ENCODE measurements at places on chromosomes 3 and 15.

DNA sequence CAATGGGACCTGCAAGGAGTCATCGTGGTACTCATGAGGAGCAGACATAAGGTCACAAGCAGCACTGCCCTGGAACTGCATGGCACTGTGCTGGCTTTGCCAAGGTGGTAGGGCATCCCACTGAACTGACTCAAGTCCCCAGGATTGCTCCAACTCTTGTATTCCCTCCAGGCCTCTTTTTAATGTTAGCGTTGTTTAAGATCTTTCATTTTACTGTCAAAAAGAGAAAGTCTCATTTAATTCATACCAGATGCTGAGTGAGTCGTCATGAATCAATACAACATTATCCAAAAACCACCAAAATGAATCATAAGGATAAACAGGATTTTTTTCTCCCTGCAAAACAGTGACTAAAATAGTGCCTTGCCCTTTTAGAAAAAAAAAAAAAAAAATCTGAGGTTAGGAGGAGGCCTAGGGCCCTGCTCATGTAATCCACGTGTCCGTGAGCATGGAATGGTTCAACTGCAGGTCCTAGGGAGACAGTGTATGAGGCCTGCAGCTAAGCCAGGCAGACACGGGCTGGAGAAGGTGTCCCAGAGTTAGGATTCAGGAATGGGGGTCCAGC lies 36.7 kb upstream of the BLM start:
- peak; percentile 94 for DNase-seq

DNA sequence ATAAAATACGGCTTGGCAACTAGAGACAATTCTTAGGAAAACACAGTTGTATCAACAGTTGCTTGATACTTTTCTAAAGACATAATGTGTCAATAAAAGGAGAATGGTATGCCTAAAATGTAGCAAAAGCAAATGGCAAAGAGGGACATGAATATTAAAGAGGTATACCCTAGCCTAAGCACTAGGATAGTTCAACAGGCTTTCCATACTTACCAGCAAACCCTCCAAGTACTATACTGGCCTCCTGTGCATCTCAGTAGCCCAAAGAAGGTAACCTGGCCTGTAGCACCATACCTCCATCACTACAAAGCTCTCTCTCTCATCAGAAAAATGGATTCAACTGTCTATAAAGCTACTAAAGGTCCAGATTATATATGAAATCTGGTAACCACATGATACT lies 7.5 kb downstream of the SETD2 start:
- DNase-seq = no peak

GRCh38 chr3:171790898-171791691 lies 19.2 kb downstream of the PLD1 start:
- peak; percentile 48 for DNase-seq

- DNase-seq = peak; percentile 41
Observed at GRCh38 chr15:93030430-93031102, 58.4 kb downstream of the RGMA start.

- DNase-seq = no peak
Observed at GRCh38 chr3:128369881-128370642, 96.6 kb downstream of the DNAJB8 start.

DNA sequence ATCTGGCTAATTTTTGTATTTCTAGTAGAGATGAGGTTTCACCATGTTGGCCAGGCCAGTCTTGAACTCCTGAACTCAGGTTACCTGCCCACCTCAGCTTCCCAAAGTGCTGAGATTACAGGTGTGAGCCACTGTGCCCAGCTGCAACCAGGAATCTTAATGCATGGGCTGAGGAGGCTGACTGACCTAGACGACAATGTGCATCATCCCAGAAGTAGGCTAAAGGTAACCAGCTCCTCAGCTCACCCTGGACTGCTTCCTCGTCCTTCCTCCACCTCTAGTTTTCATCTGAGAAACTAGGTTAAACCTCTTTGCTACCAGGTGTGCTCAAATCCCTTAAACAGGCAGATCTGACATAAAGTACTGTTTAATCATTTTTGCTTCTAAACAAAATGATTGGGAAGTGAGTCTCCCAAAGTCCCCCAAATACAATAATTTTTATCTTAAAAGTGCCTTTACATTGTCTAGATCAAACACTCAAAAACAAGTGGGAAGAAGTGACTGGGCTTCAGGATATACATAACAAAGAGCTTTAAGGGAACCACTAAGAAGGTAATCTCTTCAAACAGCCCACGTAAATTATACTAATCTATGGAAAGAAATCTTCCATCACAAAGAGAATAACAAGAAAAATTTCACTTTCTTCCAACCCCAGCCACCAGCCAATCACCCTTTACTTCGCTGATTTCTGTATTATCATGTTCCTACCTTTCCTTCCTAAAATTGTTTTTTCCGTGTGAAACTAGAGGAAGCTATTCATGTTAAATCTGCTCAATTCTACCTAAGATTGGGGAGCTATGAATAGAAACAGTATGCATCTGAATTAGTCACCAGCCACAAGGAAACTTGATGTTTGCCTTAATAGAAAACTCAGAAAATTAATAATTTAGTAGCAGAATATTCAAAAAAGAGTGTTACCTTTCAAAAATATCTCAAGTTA lies 34.7 kb downstream of the IGF2BP2 start:
- DNase-seq = no peak

DNA sequence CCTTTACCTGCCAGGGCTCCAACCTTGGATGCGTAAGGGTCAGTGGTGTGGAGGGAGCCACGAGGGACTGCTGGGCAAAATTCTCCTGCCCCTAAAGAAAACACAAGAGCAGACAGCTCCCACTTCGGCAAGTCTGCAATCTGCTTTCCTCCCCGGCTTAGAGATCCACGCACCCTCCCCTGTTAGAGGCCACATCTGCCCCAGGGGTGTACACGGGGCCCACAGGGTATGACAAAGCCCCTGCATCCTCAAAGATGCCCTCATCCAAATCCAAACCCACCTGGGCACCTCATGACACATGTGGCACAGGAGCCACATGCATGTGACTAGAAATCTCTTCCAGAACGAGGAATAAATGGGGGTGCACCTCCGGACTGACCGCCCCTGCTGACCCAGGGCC lies 25.5 kb downstream of the ZXDC start:
- no peak for DNase-seq

GRCh38 chr3:18372786-18373405 lies 52.2 kb downstream of the SATB1 start:
- no peak for DNase-seq

DNA sequence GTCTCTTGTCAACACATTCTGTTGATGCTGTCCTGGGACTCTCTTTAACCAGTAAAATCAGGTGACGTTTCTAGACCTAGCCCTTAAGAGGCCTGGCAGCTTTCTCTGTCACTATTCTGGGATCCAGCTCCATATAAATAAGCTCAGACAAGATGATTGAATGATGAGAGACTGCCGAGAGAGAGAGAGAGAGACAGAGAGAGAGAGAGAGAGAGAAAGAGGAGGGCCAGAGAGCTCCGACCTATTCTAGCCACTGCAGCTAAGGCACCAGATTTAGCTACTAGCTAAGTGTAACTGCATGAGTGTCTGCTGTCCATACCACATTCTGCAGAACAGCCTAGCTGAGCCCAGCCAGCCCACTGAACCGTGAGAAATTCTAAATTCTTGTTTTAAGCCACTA lies 36.1 kb upstream of the CTXND1 start:
- no peak for DNase-seq

DNA sequence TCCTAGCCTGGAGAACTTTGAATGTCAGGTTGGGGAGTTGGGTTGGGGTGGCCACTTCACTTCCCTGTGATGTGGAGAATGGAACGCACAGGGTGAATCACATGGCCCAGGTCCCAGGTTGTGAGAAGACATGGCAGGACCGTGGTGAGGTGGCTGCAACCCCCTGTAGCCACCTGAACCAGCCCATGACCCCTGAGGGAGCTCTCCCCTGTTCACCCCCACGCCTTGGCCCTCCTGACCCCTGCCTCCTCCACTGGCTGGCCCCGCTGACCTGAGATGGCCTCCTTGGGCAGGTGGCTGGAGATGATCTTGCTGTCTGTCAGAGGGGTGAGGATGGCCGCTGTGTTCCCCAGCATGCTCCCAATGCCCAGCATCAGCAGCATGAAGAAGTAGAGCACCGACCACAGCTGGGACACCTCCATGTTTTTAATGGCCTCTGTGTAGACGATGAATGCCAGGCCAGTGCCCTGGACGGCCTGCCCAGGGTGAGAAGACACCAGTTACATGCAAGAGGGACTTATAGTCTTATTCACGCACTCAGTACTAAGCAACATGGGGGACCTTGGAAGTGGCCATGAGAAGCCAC lies 31.0 kb downstream of the SLC6A20 start:
- no peak for DNase-seq

- DNase-seq = peak; percentile 78
Observed at GRCh38 chr3:43180027-43180426, 74.1 kb upstream of the POMGNT2 start.

GRCh38 chr3:15820911-15821310 lies 23.1 kb upstream of the ANKRD28 start:
- DNase-seq = no peak

- no peak for DNase-seq
Observed at GRCh38 chr3:125024817-125025216, 31.0 kb downstream of the HEG1 start.

DNA sequence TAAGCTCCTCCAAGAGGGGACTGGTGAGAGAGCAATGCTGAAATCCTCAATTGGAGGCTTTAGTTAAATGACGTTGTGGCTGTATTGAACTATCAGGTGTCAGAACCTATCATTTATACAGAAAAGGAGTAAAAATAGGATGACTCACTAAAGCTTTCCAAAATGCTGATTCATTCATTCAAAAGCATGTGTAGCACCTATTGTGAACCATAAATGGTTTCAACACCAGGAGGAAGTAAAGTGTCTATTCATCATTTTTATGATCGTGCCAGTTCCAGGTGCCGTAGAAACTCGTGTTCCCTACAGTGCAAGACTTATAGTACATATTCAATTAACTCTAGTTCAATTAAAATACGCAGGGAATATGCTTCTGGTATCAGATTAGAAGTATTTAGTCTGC lies 66.5 kb upstream of the ARRDC4 start:
- no peak for DNase-seq

DNA sequence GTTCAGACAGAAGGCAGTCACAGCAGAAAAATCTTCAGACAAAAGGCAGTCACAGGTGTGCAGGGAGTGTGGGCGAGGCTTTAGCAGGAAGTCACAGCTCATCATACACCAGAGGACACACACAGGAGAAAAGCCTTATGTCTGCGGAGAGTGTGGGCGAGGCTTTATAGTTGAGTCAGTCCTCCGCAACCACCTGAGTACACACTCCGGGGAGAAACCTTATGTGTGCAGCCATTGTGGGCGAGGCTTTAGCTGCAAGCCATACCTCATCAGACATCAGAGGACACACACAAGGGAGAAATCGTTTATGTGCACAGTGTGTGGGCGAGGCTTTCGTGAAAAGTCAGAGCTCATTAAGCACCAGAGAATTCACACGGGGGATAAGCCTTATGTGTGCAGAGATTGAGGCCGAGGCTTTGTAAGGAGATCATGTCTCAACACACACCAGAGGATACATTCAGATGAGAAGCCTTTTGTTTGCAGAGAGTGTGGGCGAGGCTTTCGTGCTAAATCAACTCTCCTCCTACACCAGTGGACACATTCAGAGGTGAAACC lies 27.6 kb downstream of the ZNF589 start:
- DNase-seq = no peak

GRCh38 chr3:194631696-194632095 lies 1.5 kb downstream of the TMEM44 start:
- DNase-seq = no peak

GRCh38 chr3:24263069-24263668 lies 231.5 kb downstream of the THRB start:
- DNase-seq = peak; percentile 21

DNA sequence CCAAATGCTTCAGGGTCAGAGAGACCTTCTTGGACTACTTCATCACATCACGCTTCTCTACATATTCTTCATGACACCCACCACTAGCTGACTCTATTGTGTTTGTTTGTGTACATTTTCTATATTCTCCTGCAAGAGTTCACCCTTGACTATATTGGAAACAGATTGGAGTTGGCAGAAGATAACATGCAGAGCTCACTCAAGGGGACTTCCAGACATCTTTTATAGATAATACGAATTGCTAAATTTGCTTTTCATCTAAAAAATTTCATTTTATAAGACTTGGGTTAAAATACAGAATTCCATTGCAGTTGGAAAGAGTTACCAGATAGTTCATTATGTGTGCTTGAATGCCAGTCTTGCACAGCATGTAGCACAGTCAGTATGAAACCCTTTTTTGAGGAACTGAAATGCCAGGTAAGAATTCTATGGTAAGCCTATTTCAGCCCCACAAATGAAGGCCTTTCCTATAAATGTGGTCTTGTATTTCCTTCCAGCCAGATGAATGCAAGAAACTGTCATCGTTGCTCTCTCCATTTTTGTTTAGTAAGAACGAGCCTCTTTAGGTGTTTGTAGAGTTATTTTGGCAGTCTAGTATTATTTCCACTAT lies 177.6 kb downstream of the GHSR start:
- DNase-seq = no peak

GRCh38 chr15:87034886-87035285 lies 955.2 kb downstream of the AGBL1 start:
- DNase-seq = no peak

DNA sequence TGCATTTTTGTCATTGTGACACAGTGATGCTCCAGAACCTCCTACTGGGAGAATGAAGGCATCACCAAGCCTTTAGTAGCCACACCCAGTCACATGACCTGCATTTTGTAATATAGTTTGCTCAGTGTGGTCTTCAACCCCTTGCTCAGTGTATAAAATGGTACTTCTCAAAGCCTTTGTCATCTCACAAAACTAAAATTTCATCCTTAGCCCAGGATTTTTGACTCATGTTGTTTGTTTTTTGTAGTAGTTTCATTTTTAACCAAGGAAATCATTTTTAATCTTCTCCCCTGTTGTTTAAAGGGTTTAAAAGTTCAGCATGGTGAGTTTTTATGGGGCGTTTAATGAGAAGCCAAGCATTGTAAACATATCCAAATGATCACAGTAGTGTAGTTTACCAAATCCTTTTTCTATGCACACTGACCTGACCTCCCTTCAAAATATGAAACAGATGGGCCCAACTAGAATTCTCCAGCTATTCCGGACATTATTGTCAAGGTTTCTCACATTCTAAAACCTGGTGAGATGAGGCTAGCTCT lies 123.5 kb upstream of the IL12A start:
- DNase-seq = no peak

- no peak for DNase-seq
Observed at GRCh38 chr3:112074006-112074405, 12.2 kb upstream of the C3orf52 start.

- no peak for DNase-seq
Observed at GRCh38 chr3:192005989-192006388, 545.0 kb downstream of the PYDC2 start.

- DNase-seq = no peak
Observed at GRCh38 chr3:141410846-141411245, 42.5 kb downstream of the ZBTB38 start.

DNA sequence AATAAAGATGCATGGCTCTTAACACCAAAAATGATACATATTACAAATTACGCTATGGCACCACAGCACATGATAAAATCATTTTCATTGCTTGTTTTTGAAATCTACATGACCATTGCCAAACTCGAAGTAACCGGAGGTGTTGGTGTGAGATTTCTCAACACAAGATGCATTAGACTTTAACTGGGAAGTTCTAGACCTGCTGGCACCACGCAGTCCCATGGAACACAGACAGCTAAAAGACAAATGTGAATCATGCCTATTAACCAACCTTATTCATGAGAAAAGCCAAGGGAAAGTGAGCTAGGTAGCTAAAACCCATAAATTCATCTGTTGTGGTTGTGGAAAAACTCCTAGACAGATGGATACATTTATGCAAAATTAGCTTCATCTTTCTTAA lies 595.4 kb downstream of the FOXP1 start:
- peak; percentile 50 for DNase-seq
